ENCODE measurements at places on chromosomes 6 and 20.

GRCh38 chr6:53691667-53692133, 26.1 kb upstream of the KLHL31 start:
- DNase-seq, result no peak

DNA sequence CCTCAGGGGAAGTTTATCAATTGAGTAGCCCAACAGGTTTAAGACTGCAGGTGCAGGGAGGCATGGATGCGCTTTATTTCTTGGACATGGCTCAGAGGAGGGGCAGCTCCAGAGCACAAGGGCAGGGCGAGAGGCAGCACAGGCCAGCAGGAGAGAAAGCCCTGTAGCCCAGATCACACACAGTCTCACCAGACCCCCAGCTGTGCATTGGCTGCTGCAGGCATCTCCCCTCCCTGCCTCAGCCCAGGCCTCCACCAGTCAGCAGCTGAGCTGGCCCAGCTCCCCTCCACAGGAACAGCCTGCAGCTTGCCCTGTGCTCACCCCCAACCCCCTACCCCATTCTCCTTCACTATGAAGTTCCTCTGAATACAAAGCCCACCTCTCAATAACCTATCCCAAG, 24.7 kb downstream of the MRPL14 start:
- DNase-seq, result no peak

- peak; percentile 44 for DNase-seq
These were observed at the start of gene HELZ2 for GRCh38 chr20:63574156-63574828. Gene HELZ2, minus strand, starts transcription at chr20:63574239. Its CDS starts 1,854 bp downstream, at chr20:63572385.

GRCh38 chr6:137282254-137282653, 63.1 kb upstream of the IFNGR1 start:
- DNase-seq, result no peak

- no peak for DNase-seq
These were observed 96.4 kb downstream of the TBC1D32 start for GRCh38 chr6:121237859-121238258.

DNA sequence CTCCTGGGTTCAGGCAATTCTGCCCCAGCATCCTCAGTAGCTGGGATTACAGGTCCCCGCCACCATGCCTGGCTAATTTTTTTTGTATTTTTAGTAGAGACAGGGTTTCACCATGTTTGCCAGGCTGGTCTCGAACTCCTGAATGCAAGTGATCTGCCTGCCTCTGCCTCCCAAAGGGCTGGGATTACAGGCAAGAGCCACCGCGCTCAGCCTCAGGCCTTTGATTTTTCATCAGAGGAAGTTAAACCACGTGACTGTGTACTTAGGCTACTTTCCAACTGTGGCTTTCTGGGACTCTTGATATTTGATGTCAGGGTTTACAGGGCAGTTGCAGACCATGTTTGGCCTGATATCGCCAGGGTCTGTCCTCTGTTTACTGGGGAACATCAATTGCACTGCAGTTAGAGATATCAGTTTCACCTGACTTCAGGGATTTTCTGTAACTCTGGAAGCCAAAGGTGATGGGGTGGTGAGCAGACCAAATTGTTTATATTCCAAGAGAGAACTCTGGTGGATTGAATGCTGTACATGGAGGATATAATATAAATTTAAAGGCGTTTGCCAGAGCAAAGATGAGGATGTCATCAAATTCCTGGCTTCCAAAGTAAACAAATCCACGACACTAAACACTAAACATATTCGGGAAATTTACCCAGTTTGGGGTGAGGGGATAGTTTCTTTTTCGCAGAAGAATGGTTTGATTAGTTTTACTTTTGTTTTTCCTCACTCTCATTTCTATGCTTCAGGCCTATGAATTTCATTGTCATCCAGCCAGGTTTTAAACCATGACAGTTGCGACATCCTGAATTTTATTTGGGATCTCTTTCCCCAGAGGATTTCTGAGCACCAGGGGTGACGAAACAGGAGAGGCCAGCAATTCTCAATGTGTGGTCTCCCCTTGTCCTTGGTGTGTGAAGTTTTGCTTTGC, 4.2 kb downstream of the PSMF1 start:
- DNase-seq, result peak; percentile 36

GRCh38 chr6:134669485-134669884, 280.4 kb downstream of the ALDH8A1 start:
- no peak for DNase-seq

GRCh38 chr20:38453941-38454340, 18.7 kb upstream of the RALGAPB start:
- DNase-seq, result no peak

GRCh38 chr20:62539198-62540045, 63.6 kb upstream of the GATA5 start:
- DNase-seq, result no peak

DNA sequence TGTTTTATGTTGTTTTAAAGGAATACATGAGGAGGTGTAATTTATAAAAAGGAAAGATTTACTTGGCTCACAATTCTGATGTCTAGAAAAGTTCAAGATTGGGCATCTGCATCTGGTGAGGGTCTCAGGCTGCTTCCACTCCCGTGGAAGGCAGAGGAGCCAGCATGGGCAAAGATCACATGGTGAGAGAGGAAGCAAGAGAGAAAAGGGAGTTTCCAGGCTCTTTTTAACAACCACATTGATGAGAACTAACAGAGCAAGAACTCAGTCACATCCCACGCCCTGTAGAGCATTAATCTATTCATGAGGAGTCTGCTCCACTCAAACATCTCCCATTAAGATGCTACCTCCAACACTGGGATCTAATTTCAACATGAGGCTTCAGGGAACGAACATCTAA, 1666.3 kb downstream of the HACE1 start:
- DNase-seq, result no peak

- no peak for DNase-seq
These were observed 104.1 kb upstream of the SLC35B3 start for GRCh38 chr6:8539453-8539852.
